ENCODE measurements at places on chromosomes 2 and 18.

DNA sequence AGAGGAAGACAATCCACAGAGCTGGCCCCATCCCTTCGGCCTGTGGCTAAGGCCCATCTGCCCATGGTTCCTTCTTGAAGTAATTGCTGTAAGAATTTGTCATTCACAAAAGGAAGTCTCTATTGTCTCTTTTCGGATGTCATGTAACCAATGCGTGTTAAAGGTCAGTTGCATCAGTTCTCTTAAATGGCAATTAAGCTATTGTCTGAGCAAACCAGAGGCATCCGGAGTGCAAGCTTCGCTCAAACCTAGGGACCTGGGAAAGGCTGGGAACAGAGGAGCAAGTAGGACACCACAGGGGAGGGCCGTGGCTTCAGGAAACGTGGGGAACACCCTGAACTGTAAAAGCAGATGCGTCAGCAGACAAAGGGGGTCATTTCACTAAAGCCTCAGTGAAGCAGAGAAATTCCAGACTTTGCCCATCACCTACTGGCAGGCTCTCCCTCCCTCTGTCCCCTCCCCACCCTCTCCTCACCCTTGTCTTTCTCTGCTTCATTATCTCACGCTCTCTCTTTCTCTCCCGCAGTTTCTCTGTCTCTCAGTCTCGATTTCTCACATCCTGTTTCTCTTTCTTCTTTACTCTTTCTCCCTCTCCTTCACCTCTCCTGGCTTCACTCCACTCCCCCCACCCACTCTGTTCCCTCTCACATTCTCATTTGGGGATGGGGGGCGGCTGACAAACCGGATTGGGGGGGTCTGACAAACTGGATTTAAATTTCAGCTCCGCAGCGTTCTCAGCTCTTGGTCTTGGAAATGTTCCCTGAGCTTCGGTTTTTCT lies 204.6 kb upstream of the TNP1 start:
- DNase-seq, result no peak

DNA sequence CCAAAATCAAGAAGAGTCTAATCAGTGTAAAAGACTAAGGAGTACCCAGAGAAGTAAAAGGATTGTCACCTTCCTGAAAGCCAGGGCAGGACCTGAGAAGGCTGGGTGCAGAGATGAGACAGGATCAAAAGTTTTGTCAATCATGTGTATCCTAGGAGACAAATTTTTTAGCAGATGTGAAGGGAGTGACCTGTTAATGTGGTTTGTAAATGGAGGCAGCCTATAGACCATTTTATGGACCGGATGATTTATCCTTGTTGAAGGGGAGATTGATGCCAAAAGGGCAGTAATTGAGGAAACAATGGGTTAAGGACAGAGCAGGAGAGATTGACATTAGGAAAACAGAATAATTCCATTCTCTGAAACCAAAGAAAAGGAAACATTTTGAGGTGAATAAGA lies 813 bp downstream of the NDC80 start:
- peak; percentile 48 for DNase-seq

- DNase-seq, result no peak
These were observed 606.9 kb upstream of the NRXN1 start for GRCh38 chr2:51638811-51639210.

DNA sequence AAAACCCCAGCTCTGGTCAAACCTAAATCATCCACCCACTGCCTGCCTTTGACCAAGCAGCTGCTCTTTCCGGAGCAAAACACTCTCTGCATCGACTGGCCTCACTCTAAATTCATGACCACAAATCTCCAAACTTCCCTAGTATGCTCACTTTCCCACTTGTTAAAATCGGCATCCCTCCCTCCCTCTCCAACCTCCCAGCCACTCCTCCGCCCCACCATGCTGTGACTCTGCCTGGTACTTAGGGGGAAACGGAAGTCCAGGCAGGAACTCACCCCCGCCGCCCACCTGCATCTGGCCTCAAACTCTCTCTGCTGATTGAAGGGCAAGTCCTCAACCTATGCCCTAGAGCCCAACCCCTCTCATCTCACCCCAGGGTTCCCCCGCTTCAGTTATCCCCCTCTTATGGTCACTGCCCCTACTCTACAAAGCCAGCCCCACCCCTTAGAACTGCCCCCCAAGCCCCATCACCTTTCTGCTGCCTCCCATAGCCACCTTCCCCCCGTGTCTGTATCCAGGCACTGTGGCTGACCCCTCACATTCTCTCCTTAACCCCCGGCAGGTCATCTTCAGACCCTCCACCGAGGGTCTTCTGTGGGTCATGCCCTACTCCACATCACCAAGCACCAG lies 3.8 kb upstream of the ADRA2B start:
- no peak for DNase-seq

DNA sequence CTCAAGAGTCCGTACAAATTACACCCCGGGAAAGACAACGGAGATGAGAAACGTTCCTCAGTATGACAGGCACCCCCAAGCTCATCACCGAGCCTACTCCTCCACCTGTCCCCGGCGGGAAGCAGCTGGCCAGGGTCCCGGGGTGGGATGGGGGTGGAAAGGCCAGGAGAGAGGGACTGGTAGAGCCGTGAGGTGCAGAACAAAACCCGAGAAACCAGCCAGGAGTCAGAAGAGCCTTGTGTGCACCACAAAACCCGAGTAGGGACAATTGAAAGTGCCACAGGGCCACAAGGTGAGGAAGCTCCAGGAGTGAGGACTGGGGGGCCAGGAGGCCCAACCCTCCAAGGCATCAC lies 75.5 kb upstream of the SALL3 start:
- no peak for DNase-seq

GRCh38 chr18:78794071-78794430 lies 185.6 kb upstream of the SALL3 start:
- DNase-seq, result no peak
